ENCODE measurements at places on chromosomes 2 and 18.

GRCh38 chr2:883803-884748 is 66.6 kb upstream of the SNTG2 start:
- no peak for DNase-seq

- no peak for DNase-seq
These were observed 56.3 kb downstream of the CCDC93 start for GRCh38 chr2:117957616-117958015.

DNA sequence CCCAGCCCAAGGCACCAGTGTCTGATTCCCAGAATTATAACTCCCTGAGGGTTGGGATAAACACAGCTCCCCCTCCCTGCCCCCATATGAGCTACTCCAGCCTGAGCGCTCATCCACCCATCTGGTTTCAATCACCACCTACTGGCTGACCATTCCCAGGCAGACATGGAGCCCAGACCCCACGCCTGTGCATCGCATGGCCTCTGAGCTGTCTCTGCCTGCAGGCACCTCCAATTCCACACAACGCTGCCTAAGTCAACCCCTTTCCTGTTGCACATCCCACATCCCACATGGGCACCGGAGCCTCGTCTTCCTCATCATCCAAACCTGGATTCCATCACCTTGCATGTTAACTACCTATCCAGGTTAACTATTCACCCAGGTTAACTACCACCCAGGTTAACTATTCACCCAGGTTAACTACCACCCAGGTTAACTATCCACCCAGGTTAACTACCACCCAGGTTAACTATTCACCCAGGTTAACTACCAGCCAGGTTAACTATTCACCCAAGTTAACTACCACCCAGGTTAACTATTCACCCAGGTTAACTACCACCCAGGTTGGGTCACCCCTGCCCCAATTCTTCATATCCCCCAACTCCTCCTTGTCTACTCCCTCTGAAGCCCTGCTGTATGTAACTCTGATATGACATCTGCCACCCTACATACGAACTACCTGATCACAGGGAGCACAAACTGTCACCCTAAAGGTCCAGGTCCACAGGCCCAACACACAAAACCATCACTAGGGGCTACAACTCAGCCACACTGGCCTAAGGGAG is 47.8 kb downstream of the TEX51 start:
- DNase-seq = no peak

- DNase-seq = no peak
These were observed 257.9 kb downstream of the NDUFA10 start for GRCh38 chr2:239767021-239767905.

GRCh38 chr18:59145055-59145454 is 5.4 kb downstream of the SEC11C start:
- DNase-seq = no peak

DNA sequence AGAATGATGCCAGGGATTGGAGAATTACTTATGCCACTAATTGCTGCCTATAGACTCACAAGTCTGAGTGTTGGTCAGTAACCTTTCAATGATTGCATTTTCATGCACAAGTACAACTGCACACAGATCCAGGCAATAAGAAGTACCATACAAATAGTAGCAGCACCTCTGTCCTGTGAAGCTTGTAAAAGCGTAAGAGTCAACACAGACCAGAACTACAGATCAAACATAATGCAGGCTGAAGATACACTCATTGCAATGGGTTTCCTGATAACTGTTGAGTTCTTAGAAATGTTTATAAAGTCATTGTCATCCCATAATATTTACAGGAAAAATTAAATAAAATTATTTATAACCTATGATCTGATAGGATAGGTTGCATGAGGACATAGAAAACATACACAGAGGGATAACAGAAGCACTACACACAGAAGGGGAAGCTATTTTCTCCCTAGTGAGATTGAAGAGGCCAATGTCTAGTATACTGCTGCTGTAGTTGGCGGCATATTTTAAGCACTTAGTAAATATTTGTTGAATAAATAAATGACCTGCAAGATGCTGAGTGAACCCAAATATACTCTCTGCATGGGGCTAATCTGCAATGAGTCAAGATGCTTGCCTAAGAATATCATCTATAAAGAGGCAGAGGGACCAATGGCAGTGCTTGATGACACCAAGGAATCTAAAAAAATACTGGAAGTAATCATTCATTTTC is 5.7 kb upstream of the PIK3C3 start:
- no peak for DNase-seq

DNA sequence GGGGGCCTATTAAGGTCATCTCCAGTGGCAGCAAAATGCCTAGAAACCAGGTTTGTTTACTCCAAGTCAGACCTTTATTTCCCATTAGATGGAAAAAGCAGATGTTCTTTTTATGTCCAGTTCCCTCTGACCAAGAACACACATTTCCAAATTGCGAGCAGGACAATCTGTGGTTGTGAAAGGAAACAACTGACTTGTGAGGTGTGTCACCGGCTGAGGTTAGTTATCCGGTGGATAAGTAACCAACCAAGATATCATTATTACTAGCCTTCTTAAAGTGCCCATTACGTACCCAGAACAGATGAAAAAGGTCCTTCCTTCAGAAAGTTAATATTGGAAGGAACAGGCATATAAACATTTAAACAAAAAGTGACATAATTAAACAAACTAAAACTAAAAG is 112.9 kb downstream of the THADA start:
- no peak for DNase-seq

DNA sequence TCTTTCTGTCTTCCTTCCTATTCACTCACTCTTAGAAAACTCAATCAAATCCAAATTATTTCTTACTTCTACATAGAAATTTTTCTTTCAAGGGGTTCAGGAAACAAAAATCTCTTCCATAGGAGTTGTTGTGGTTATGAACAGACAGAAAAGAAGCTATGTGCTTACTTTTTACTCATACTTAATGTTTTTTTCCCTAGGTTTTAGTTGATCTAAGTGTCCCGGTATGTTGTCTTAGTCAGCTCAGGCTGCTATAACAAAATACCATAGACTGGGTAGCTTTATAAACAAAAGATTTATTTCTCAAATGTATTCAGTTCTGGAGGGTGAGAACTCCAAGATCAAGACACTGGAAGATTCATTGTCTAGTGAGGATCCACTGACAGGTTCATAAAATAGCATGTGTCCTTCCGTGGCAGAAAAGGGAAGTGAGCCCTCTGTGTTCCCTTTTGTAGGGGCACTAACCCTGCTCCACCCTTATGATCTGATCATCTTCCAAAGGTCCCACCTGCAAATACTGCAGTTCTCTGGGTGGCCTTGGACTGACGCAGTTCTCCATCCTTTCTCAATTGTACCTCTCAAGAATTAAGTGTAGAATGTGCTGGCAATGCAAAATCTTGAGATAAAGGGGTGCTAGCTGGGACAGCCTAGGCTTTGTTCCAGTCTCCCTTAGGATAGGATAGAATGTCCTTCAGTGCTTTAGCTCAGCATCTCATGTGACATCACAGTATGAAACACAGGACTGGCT is 14.4 kb upstream of the VRK2 start:
- DNase-seq = no peak

DNA sequence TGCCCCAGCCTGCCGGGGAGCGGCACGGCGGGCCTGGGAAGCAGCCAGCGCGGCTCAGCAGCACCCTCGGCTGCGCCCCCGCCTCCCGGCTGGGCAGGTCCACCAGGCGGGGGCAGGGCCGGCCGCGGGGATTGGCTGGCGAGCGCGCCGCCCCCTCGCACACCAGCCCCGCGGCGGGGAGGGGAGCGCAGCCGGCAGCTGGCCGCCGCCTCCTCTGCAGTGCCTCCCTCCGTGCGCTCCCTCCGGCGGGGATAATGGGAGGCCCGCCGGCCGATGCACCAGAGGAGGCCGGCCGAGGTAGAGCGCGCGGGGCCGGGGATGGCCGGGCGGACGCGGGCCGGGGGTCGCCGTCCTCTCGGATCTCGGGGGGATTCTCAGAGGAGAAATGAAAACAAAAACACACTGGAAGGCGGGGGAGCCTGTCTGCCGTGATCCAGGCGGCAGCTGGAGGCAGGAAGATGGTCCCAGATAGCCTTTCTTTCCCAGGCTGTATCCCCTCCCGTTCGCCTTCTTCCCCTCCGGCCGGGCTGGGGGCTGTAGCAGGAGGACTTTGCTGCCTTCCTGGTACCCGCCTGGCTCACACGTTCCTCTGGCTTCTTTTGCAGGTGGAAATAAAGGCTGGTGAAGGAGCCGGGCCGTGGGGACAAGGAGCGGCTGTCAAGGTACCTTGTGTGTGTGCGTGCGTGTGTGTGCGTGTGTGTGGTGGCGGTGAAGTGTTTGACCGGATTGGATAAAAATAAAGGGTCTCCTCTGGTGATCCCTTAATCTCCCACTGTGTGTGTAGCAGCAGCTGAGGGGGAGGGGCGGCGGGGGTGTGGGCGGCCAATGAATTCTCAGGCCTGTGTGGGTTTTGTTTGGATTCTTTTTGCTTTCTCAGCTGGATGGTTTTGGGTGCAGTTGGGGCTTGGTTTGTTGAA is 18.1 kb downstream of the TET3 start:
- DNase-seq = peak; percentile 41

DNA sequence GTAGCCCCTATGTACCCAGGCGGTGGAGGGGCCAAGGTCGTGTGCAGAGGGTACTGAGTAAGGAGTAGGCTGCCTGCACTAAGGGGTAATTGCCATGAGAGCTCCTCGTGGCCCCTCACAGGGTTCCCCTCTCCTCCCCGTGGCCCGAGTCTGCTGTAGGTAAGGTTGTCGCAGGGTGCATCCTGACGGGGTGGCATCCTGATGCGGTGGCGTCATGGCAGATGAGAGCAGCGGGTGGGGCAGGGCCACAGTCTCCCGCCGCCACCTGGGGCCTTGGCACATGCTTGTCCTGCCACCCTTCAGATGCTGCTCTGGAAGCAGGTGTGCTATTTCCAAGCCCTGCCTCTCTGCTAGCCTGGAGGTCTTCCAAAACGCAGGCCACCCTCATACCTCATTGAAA is 89.7 kb downstream of the EIPR1 start:
- no peak for DNase-seq

DNA sequence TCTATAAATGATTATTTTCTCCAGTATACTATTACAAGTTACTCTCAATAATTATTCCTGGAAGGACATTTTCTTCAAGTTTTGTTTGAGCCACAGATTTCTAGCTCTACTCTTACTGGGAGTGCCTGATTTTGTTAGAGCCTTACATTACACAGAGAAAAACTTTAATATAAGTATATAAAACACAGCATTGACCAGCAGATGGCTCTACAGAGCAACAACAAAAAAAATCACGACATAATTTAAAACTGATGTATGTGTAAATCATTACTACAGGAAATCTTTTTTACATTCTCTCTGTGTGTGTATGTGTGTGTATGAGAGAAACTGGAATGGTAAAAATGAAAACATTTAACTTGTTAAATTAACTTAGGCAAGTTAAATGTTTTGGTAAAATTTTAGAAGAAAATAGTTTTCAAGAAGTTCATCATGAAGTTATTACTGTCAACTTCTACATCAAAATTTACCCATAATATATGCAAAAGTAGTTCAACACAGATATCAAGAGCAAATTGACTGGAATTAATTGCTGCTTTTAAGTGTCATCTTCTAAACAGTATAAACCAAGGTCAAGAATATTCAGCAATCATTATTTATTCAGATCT is 103.3 kb downstream of the MDH1 start:
- no peak for DNase-seq

DNA sequence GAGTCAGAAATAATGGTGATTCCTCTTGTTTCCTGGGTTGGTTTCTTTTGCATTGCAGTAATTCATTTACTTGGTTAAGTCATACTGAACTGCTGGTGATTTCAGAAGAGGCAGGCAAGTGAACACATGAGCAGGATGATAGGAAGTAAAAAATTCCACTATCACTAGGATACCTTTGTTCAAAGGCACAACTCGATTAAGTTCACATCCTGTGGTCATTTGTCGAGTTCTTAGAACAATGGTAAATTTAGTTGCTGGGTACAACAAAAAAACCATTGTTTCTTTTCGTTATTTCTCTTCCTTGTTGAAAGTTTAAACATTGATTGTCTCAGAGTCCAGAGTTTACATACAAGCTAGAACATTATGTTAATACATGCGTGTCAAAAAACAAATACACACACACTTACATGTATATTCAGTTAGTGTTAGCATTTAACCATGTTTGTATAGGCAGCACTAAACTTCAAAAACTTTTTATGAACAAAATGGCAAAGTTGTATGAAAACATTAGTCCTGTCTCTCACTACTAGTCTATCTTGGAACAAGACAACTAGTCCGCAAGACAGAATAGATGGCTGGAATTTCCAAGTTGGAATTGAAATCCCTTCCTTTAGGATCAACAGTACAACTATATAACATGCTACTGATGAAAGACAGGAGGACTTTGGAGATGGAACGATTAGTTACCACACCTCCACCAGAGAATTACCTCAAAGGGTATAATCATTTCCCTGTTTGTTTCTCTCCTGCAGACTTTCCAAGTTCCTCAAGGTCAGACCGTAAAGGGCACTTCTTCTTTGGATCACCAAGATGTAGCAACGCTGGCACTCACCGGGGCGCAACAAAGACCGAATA is 26.2 kb downstream of the STK39 start:
- DNase-seq = no peak

DNA sequence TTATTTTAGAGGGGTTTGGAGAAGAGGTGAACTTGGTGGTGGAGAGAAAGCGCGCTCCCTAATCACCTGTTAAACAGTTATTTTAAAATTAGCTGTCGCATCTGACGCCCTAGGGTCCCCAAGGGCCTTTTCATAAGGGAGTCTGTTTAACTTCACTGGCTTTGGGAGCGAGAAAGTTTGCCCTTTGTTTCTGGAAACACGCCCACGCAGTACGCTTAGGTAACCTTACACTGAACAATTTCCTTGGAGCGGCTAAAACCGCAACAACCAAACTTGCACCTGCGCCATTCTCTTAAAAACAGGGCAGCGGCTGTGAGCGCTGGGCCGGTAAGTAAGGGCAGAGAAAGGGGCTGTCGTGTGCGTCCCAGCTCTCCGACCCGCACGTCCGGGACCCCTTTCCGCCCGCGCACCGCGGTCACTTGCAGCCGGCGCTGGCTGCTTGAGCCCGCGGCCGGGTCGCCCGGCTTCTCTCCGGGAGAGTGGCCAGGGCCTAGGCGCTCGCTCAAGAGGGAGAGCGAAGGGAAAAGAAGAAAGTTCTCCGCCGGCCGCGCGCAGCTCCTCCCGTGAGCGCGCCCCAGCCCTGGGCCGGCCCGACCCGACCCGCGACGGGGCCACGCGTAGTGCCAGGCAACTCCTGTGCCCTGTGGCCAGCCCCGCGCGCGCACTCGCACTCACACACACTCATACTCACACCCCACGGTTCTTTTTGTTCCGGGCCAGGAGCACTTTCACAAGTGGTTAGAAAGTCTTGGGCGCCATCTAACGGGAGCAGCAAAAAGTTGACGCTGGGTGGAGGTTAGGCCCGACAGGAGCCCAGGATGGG is 19.2 kb downstream of the POU3F3 start:
- no peak for DNase-seq

DNA sequence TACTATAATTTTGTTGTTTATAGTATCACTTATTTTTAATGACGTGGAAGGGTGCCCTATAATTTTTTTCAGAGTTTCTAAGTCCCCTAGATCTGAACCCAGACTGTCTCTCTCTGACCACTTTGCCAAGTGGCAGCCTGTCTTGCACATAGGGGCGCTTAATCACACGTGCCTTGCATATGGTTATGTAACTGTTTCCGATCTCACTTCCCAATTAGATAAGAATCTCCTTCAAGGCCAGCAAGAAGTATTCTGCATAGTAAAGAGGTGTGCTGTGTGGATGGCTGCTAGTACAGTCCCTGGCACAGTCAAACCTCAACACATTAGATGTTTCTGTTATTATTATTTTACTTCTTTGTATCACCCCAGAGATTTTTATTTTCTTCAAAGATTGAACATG is 197.8 kb upstream of the SIX2 start:
- no peak for DNase-seq

- no peak for DNase-seq
These were observed 111.4 kb downstream of the METTL4 start for GRCh38 chr18:2459886-2460285.
